ENCODE measurements at places on chromosomes 5 and 9.

GRCh38 chr5:93252165-93252564, 328.9 kb downstream of the NR2F1-AS1 start:
- no peak for DNase-seq

- peak; percentile 90 for DNase-seq
These were observed 95.9 kb upstream of the SPRY4 start for GRCh38 chr5:142420561-142421227.

DNA sequence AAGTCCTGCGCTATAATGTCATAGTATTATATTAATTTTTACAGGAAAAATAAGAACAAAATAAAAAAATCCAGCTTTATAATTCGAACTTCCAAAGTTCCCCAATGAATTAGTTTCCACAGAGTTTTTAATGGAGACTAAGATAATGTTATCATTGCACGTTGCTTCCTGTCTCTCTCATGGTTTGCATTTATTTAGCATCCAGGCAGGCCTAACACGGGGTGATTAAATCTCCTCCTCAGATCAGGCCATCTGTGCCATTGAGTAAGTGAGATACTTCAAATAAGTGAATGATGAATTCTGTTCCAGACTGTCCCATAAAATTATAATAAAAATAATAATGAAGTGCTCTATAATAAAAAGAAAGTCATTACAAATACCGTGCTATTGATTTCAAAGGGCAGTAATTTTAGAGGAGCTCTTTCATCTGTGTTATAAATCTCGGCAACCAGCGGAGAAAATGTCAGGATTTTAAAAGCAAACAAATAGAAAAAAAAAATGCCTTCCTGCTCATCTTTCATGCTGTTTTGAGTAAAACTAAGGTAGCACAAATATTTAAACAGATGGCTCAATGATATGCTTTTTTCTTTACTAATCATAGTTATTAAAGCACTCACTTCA, 570.6 kb upstream of the ZNF608 start:
- peak; percentile 88 for DNase-seq

- no peak for DNase-seq
These were observed 199.7 kb downstream of the ARHGEF28 start for GRCh38 chr5:73825736-73826135.

GRCh38 chr9:89387197-89387849, 69.0 kb downstream of the SECISBP2 start:
- DNase-seq = no peak

DNA sequence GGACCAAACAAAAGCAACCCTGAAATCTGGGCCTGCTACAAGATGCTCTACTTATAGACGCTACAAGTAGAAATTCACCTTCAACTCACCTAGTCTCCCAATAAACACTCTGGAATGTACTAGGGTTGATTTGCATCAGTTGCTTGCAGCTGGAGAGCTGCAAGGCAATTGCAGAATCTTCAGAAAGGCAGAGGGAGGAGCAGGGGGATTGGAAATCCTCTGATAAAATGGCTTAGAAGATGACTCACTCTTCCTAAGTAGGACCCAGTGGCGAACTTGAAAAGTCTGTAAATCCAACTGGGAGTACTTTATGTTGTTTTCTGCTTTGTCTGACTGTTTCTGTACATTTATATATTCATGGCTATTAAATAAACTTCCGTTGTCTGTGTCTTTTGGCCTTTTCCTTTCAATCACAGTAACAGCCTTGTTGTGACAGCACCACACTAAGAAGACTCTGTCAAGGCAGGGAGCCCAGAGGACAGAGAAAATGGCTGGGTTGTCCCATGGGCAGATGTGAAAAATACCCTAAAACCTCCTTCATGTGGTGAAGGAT, 14.7 kb upstream of the MLLT3 start:
- DNase-seq = no peak

GRCh38 chr5:39024005-39024404, 50.2 kb downstream of the RICTOR start:
- no peak for DNase-seq

GRCh38 chr5:158511454-158511853, 588.3 kb downstream of the EBF1 start:
- no peak for DNase-seq

All from NCI-H524 (cell line).